T-helper 2 cell treated with Interferon-gamma antibody and Interleukin-4, amounts not matched to agents 5 μg/mL and 100 μg/mL, for 36 hours (primary cell): ENCODE measurements at places on chromosomes 2 and 18.

- DNase-seq: no peak
Observed at GRCh38 chr2:169091256-169091655, 21.9 kb downstream of the DHRS9 start.

DNA sequence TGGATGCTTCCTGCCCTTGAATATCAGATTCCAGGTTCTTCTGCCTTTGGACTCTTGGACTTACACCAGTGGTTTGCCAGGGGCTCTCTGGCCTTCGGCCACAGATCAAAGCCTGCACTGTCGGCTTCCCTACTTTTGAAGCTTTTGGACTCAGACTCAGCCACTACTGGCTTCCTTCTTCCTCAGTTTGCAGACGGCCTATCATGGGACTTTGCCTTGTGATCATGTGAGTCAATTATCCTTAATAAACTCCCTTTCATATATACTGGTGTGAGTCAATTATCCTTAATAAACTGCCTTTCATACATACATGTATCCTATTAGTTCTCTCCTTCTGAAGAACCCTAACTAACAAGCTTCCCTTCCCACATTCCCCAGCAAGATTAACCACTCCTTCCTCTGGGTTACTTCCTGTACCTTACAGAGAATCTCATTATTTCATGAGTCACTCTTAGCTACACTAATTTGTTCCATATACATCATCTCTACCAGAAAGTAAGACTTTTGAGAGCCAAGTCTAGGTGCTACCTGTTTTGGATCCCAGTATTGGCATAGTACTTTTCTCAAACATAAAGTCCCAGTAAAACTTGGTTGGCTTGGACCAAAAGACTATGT, 31.3 kb upstream of the LRATD1 start:
- DNase-seq: no peak

- DNase-seq: no peak
Observed at GRCh38 chr2:75676464-75676863, 29.9 kb downstream of the MRPL19 start.

GRCh38 chr2:5725794-5726463, 33.7 kb downstream of the SOX11 start:
- no peak for DNase-seq

DNA sequence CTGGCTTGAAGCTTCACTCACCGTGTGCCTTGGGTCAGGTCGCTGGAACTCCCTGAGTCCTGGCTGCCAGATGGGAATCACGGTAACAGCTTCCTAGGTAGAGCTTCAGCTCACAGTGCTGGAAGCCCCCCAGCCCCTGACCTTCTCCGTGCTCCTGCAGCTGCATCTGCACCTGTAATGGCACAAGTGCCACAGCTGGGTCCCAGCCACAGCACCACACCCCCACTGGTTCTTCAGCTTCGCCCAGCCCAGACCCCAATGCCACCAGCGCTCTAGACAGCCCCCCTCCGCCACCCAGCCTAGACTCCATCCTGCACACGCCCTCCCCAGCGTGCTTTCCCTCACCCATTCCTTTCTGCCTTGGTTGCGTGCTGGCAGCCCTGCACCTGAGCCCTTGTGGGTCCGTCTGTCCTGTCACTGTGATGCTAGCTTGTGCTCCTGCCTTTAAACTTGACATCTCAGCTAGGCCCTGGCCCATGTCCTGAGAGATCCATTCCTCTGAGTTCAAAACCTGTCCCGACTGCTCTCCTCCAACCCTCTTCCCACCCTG, 7.6 kb upstream of the ESPNL start:
- no peak for DNase-seq
